NCI-H1092 (cell line): ENCODE measurements at places on chromosomes 16 and 17.

GRCh38 chr17:71963351-71963750, 157.5 kb upstream of the SOX9 start:
- no peak for DNase-seq

DNA sequence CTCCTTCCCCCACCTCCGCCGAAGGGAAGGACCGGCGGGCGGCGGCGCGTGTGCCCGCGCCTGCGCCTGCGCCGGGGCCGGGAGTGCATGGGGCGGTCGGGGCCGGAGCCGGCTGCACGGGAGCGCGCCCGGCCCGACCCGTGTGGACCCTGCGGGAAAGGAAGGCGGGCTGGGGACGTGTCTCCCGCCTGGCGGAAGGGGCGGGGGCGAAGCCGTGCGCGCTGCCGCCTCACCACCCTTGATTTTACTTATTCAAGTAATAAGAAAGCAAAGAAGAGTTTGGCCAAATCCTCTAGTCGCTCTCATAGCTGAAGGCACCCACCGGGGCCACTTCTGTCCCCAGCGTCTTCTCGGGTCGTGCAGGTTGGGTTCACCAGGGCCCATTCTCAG, 596 bp upstream of the PFN1 start:
- DNase-seq = peak; percentile 54

DNA sequence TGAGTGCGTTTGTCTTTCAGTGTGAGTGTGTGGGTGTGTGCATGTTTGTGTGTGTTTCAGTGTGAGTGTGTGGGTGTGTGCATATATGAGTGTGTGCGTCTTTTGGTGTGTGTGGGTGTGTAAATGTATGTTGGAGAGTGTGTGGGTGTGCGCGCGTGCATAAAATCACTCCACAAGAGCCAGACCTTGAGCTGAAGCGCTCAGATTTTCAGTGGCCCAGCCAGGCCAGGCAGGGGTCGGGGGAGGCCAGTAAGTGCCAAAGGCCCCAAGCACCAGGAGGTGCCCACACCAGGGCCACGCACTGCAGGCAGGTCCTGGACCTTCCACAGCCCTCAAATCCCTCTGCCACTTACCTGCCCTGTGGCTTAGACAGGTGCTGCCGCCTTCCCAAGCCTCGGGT, 184.0 kb downstream of the SOX9 start:
- DNase-seq = no peak

GRCh38 chr17:83185023-83186002, 105.9 kb downstream of the METRNL start:
- no peak for DNase-seq

DNA sequence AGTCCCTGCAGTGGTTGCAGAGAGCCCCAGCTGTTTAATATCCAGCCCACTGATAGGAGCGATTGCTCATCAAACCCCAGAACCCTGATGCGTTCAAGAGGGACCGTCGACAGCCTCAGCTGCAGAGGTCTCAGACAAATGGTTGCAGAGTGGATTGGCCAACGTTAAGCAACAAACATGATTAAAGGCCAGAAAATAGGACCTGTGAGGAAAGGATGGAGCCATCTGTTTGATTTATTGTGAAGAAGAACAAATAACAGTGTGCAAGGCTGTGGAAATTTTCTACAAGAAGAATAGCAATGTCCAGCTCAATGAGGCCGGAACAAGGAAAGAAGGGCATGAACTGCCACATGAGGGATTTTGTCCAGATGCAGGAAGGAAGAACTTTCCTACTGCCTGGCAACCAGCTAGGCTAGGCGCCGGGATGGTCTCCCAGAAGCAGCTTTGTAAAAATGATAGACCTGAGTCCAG, 138.4 kb upstream of the DNAH9 start:
- no peak for DNase-seq

GRCh38 chr17:74110467-74110866, 93.0 kb upstream of the RPL38 start:
- DNase-seq = no peak
